ENCODE measurements at places on chromosomes 12 and 14.

GRCh38 chr12:32446316-32447119, 47.2 kb downstream of the FGD4 start:
- no peak for DNase-seq

DNA sequence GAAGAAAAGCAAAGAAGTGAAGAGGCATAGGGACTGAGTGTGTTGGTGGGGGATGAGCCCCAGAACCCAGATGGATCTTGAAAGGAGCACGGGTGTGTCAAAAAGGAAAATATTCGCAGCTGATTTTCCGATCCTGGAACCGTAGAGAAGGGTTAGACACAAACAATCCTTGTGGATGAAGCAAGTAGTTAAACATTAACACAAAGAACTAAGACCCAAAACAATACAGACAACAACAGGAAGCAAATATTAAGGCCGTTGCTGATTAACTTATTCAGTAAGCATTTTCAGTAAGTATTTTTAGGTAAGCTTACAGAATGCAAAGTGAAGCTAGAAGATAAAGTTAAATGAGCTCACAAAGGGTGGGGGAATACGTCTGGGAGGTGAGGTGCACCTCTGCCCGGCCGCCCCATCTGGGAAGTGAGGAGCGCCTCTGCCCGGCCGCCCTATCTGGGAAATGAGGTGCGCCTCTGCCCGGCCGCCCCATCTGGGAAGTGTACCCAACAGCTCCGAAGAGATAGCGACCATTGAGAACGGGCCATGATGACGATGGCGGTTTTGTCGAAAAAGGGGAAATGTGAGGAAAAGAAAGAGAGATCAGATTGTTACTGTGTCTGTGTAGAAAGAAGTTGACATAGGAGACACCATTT, 62.8 kb upstream of the PRB2 start:
- DNase-seq = no peak

- no peak for DNase-seq
Observed at GRCh38 chr14:70098250-70098809, 90.4 kb downstream of the SLC8A3 start.

GRCh38 chr14:91103116-91103515, 10.8 kb upstream of the DGLUCY start:
- DNase-seq = no peak

DNA sequence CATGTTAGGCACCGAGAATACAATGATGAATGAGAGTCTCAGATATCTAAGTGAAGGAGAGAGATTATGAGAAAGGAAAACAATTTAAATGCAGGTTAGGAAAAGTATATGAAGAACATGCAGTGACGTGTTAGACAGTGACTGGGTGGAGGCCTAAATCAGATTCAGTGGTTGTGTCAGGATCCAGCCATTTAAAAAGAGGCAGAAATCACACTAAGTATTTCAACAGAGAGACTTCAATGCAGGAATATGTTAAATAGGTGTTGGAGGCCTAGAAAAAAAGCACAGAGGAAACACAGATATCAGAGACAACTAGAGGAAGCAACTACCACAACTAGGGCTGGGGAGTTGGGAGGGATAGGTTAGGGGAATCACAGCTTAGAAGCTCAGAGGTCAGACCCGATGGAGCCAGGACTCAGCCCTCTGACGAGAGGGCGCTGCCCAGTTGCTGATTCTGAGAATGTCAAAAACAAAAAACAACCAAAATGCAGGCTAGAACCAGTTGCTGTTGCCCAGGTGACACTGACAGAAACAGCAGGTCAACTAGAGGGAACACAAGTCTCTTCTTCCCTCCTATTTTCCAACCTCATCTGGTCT, 3.0 kb upstream of the GARIN2 start:
- no peak for DNase-seq

- no peak for DNase-seq
Observed at GRCh38 chr12:115763376-115763775, 514.1 kb downstream of the MED13L start.

DNA sequence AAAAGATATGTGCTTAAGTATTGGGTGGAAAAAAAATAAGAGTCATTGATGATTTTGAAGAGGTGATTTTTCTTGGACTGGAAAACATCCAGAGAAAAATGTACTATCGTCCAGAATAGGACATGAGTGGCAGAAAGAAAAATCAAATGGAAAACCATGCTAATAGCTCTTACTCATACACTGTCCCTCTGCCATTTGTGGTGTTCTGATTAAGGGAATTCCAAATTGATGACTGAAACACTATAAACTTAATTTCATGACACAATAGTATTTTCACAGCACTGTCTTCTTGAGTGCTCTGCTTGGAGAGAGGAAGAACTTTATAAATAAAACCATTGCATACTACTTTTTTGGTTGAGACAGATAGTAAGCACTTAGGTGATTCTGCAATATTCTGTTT, 72.4 kb downstream of the USP15 start:
- no peak for DNase-seq

- DNase-seq = no peak
Observed at GRCh38 chr12:28802706-28803438, 346.2 kb upstream of the FAR2 start.

DNA sequence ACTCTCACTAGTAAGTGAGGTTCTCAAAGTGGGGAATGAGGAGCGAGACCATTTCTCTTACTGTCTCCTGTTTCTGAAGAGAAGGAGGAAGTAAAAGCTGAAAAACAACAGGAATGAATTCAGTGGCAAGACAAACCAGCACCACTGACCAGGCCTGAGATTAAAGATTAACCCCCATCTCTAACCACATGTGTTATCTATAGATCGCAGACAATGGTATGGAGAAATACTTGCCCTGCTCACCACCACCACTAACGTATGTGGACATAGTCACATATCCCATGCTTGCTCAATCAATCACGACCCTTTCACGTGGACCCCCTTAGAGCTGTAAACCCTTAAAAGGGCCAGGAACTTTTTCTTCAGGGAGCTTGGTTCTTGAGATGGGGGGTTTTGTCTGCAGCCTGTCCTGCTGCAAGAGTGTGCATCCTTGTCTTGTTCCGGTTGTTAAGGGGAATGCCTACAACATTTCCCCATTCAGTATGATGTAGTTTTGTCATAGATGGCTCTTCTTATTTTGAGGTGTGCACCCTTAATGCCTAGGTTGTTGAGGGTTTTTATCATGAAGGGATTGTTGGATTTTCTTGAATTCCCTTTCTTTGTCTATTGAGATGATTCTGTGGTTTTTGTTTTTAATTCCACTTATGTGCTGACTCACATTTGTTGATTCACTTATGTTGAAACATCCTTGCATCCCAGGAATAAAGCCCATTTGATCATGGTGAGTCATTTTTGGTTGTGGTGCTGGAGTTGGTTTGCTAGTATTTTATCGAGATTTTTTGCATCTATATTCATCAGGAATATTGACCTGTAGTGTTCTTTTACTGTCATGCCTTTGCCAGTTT, 698.8 kb upstream of the LMO3 start:
- DNase-seq = no peak

- no peak for DNase-seq
Observed at GRCh38 chr12:9731797-9732196, 1.1 kb downstream of the CLECL1 start.

DNA sequence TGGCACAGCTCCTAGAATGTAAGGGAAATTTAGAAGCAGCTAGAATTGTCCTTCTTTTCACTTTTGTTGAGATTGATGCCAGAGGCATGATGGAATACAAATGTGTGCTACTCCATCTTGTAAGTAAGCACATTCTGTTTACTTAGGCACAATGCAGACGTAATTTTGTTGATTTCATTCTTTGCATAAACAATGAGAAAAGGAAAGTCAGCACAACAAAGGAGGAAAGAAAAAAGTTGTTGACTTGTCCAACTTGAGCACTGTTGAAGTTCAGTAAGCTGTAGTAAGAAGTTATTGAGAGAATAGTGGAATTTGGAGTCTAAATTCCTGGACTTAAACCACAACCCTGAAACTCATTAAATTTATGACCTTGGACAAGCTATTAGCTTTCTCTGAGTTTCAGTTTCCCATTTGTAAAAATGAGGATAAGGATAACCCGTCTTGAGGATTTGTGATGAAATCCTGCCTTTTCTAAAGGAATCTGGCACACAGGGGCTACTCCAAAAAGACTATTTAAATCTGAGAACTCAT, 19.4 kb upstream of the CNTN1 start:
- DNase-seq = no peak

DNA sequence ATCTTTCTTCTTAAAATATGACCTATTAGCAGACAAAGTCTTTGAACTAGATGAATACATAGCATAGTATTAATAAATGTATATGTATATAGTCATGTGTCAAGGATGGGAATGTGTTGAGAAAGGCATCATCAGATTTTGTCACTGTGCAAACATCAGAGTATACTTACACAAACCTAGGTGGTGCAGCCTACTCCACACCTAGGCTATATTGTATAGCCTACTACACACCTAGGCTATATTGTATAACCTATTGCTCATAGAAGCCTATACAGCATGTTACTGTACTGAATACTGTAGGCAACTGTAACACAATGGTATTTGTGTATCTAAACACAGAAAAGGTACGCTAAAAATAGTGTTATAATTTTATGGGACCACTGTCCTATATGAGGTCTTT, 47.6 kb downstream of the PTPN21 start:
- no peak for DNase-seq

DNA sequence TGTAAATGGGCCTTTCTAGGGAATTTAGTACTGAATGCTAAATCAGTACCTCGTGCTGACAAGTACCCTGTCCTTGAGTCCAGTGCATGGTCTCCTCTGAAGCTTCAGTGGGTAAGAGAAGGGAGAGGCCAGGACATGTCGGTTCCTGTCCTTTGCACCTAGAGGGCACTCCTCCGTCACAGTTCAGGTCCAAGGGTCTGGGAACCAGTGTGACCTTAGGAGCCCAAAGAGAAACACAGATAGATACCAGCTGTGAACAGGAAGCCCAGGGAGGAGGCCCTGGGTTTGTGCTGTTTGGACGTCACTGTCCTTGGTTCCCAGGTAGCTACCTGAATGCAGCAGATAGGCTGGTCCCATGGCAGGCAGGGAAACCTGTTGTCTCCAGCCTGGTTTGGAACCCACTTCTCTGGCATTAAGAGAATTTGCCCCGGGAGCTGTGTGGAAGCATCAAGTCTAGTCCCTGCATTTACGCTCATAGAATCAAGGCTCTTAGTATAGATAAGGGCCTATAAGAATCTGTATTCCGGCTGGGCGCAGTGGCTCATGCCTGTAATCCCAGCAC, 3.9 kb upstream of the FGF23 start:
- DNase-seq = no peak

DNA sequence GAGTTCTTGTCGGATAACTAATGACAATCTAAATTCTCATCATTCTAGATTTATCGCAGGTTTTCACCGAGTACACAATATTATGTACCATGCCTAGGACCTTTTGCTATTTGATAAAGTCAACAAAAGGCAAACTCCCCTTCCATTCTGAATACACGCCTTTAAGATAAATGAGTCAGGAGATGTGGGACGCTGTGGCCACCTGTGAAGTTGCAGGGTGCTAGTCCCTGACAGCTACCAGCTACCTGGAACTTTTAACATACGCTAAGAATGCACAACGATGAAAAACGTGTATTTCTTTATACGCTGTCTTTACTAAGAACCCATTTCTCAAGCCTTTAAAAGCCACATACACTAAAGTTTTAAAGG, 678 bp downstream of the MDM1 start:
- DNase-seq = no peak

DNA sequence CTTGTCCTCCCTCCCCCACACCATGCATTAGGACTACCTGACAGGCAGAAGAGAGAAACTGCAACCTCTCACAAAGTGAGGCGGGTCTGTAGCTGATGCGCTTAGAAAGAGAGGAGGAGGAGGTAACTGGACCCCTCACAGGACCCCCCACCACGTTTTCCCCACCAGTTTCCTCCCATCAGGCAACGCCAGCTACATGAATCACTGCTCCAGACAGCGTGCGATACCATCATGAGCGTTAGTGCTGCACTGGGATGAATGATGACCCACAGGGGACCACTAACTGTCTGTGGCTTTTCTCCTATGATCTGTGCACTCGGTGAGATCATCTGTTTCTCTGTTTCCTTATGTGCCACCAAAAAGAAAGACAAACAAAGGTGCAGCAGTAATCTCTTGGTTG, 77.7 kb downstream of the KCNK10 start:
- no peak for DNase-seq
